Smooth muscle cell of the brain vasculature (primary cell): ENCODE measurements at places on chromosomes 2 and 18.

DNA sequence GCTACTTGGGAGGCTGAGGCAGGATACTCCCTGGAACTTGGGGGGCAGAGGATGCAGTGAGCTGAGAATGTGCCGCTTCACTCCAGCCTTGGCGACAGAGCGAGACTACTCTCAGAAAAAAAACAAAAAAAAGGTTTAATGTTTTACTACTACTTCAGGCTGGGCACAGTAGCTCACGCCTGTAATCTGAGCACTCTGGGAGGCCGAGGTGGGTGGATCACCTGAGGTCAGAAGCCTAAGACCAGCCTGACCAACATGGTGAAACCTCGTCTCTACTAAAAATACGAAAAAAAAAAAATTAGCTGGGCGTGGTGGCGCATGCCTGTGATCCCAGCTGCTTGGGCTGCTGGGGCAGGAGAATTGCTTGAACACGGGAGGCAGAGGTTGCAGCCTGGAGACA lies 75.7 kb upstream of the ATIC start:
- DNase-seq, result no peak

- DNase-seq, result no peak
Observed at GRCh38 chr2:205868773-205869333, 186.6 kb downstream of the NRP2 start.

- no peak for DNase-seq
Observed at GRCh38 chr2:237995036-237995435, 28.2 kb downstream of the UBE2F start.

DNA sequence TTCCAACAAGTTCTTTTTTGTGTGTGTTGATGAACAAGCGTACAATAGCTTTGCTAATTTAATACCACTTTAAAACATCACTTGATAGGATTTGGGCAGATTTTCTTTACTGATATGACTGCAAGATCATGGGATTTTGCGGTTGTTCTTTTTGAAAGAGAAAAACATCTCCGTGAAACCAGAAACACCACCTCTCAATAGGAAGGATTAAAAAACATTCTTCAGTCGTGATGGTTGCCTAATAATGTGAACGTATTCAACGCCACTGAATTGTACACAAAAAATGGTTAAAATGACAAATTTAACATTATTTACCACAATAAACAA lies 19.3 kb downstream of the RBMS1 start:
- DNase-seq, result no peak
